ENCODE measurements at places on chromosomes 6 and 20.

GRCh38 chr6:45657226-45657625, 279.5 kb upstream of the SUPT3H start:
- no peak for DNase-seq

DNA sequence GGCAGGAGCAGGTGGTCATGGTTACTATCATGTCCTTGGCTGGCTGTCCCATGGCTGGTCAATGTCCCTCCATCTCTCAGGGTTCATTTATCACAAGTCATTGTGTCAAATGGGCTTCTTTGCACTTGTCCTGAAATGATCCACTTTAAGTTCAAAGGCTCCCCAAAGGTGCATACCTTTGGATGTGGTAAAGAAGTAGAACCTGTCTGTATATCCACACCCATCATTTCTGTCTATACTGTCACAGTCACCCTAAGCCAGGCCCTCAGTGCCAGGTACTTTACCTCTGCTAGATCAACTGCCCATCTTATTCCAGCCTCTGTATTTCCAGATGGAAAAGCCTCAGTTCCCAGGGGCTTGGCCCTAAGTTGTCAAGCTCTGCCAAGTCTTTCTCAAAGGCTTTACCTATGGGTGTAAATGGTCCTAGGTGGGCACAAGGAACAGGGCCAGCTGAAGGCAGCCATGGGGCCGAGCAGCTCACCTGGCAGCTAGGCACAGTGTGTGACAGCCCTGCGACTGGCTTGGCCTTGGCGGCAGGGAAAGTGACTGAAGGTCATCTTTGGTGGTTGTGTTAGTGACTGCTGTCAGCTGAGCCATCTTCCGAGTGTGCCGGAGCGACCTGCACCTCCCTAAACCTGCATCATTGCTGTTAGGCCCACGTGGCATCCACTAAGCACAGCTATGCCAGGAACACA, 198.4 kb downstream of the SYNDIG1 start:
- DNase-seq = no peak

- DNase-seq = no peak
Measured at GRCh38 chr20:4063631-4064030, 48.3 kb upstream of the RNF24 start.

DNA sequence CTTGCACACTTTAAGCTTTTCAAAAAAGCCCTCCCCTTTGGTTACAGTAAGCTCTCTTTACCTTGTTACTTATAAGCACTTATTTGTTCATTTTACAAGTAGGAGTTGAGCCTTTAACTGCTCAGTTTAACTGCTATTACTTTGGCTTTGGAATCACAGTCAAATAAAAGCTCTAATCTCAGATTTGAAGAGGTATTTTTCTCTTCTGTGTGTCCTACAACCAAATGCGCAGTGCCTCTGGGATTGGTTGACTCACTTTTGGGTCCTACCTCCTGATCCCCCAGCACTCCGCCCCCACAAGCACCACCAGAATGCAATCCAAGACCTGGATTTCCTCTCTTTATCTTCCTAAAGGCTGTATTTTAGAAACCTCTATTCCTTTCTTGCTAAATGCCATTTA, 2.5 kb downstream of the NCOA7 start:
- DNase-seq = no peak

- no peak for DNase-seq
Measured at GRCh38 chr20:59825944-59826759, 107.3 kb downstream of the SYCP2 start.

DNA sequence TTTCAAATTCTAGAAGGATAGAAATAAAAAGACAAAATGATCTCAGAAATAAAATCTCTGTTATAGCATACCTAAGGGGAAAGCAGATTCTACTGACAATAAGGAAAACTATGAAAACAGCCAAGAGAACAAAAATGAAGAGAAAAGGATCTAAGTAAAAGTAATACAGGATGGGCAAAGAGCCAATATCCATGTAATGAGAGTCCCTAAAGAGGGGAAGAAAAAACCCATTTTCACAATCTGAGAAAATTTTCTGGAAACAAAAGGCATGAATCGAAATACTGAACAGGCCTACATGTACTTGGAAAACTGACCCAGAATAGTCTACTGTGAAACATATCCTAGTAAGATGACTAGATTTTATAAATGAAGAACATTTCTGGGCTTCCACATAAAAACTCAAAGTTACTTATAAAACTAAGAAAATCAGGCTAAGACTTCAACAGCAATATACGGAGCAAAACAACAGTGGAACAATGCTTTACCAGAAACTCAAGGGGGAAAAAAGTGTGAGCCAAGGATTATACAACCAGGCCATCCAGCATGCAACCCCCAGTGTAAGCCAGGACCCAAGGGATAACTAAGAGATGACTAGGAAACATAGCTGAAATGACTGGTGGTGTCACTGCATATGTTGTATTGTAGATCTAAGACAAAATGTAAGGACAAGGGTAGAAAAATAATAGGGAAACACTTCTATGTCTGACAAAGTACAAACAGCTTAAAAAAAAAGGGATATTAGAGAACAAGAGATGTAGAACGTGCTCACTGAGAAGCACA, 10.2 kb downstream of the NAPB start:
- DNase-seq = no peak

- no peak for DNase-seq
Measured at GRCh38 chr20:63226042-63226943, 9.4 kb upstream of the BIRC7 start.

- no peak for DNase-seq
Measured at GRCh38 chr6:49553384-49553783, 2.9 kb downstream of the C6orf141 start.

DNA sequence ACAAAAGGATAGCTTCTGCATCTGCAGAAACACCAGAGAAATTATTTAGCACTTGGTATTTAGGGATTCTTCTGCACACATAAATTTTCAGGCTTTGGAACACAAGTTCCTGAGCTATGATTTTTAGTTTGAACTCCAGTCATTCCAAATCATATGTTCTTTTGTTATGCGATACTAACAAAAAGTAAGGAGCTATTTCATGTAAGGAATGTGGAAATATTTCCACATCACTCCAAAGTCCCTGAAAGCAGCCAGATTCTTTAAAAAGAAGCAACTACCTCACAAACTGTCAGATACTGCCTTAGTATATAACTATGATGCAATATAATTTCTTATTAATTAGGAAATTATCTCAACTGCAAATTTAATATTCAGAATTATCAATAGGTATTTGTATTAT, 106.9 kb downstream of the RNGTT start:
- no peak for DNase-seq

DNA sequence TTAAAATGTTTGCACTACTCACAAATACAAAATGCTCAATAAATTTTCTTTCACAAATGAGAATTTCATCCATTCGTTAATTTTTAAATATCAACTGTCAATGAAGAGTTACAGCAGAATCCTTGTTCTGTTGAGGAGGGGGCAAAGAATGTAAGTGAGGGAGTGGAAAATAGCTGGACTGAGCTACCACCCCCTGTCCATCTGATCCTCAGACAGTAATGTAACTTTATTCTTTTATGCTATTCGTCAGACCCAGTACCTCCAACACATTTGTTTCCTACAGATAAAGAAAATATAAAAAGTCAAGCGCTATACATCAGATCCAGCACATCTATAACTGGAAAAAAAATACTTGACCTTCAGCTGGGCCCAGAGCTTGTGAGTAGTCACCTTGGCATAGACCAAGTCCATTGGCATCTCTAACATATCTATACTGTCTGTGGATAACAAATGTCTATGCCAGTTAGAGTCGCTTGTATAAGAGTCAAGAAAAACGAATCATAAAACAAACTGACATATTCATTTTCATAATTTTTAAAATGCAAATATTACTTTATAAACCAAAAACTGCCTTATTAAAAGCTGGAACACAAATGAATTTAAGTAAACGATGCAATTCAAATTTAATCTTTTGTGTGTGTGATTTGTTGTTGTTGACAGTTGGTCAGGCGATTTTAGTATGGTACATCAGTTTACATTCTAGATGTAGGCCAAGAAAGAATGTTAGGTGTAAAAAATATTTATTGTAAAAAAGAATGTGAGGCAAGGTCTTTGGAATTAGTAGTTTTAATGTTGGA, 57.2 kb upstream of the HFE start:
- no peak for DNase-seq

- DNase-seq = no peak
Measured at GRCh38 chr6:98828211-98828788, 6.1 kb upstream of the POU3F2 start.

- no peak for DNase-seq
Measured at GRCh38 chr20:25233016-25233772, 14.7 kb upstream of the PYGB start.

- DNase-seq = no peak
Measured at GRCh38 chr6:44291841-44292240, 21.3 kb downstream of the AARS2 start.

- DNase-seq = no peak
Measured at GRCh38 chr20:39800548-39800947, 838.4 kb downstream of the DHX35 start.

DNA sequence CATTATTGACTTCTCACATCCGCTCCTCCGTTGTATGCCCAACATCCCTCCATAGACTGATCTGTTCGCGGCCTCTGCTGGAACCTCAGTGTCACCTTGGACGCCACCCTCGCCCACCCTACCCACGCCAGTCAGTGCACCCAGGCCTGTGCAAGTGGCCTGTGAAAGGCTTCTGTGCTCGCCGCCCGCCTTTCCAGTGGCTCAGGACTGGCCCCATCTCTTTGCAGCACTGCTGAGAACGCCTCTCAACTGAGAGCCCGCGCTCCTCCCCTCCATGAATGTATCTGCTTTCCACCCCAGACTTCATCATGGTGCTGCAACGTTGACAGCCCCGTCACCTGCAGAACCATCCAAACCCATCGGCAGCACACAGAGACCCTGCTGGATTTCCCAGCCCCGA, 227.3 kb upstream of the QKI start:
- no peak for DNase-seq

GRCh38 chr6:140923048-140923447, 1209.7 kb upstream of the GJE1 start:
- no peak for DNase-seq

DNA sequence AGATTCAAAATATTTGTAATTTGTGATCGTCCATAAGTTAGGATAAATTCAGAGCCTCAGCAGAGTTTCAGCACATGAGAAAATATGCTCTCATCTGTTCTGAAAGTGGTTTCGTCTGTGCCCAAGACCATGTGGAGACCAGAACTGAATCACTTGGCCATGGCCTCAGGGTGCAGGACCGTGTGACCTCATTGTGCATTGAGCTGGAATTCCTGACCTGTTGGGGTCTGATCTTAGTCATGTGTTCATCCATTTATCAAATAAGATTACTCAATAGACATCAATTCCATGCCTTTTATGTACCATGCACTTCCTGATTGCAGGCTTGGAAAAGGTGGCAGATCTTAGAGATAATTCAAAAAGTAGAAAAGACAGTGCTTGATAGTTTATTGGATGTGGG, 680.5 kb downstream of the QKI start:
- no peak for DNase-seq

GRCh38 chr6:17202526-17202925, 78.6 kb upstream of the RBM24 start:
- no peak for DNase-seq

- no peak for DNase-seq
Measured at GRCh38 chr6:37105148-37106050, 64.6 kb upstream of the PIM1 start.

DNA sequence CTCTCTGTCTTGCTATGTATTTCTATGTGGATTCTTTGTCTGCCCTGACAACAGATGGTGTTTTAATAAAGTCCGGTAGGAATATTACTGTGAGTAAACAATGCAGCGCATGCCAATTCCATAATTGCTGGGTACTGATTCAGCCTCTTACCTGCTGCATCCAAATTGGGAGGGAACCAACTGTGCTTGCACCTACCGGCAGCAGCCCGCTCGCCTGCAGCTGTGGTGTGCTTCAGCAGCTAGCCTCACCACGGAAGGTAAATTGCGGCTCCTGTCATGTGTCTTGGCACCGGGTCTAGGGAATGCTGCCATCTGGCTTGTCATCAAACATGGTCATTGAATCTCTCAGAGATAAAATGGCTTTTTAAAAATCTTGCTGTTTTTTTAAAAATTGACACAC, 704.8 kb upstream of the SLC35B3 start:
- no peak for DNase-seq

GRCh38 chr6:28944412-28944865, 20.7 kb upstream of the TRIM27 start:
- peak; percentile 53 for DNase-seq

DNA sequence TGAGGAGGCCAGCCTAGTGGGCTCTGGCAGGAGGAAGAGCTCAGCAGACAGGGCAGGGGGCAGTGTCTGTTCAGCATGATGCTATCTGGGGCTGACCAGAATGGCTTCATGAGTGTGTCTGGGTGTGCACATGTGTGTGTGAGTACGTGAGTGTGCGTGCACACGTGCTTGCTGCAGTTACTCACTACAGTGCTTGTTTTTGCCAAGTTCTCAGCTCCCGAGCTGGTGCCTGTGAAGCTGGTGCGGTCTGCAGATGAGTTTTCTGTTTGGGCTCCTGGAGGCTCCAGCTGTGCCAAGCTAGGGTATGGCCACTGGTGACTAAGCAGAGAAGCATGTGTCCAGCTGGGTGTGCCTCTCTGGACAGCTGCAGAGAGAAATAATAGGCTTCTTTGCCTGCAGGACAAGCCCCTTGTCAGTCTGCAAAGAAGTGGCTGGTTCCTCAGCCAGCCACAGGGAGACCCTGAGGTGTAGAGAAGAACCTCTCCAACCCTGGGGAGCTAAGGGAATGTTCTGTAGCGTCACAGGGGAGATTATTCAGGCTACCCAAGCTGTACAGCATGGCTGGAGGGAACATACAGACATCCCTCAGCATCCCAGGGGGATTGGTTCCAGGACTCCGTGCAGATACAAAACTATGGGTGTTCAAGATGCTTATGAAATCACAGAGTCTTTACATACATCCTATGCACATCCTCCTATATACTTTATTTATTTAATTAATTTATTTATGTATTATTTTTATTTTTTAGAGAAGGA, 40.2 kb upstream of the FAM50B start:
- no peak for DNase-seq

DNA sequence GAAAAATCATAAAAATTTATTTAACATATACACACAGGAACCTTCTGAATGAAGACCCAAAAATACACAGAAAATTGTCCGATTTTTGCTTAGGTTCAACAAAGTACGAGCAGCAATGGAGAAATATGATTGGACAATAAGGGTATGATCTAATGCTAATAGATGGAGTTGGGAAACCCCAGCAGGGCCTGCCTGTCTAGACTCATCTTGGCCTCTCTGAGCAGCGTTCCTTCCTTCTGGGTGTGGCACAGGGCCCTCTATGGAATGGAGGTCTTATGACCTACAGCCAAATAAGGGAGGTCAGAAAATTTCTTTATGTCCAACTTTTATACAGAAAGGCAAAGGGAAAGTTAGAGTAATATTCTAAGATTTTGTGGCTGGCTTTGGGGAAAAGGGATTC, 27.7 kb upstream of the ENPP4 start:
- DNase-seq = no peak

DNA sequence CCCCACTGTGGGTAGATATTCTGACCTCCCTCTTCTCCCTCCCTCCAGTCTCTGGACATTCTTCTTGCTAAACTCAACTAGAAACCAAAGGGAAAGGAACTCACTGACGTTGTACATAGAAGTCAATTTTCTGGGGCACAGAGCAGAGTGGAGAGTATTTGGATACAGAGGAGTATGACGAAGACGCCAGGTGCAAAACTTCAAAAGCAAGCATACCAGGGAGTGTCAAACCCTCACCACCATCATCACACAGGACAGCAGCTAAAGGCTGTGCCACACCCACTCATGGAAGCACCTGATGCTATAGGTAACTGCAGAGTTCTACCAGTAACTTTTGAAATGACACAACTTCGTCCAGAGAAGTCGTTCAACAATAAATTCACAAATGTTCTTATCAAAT, 64.8 kb downstream of the FYN start:
- no peak for DNase-seq

All from stimulated activated CD8-positive, alpha-beta memory T cell treated with anti-CD3 and anti-CD28 coated beads, Interleukin-12 subunit alpha, Interleukin-12 subunit beta, amount 100 ng/mL, for 1 hour (primary cell).